Stomach (tissue), 19 donors: ENCODE measurements at places on chromosomes 11 and 22. TPM values are rescaled to one million over a fixed set of nuclear protein-coding genes. Genes with fewer than 3 reads are reported as not detected.

DNA sequence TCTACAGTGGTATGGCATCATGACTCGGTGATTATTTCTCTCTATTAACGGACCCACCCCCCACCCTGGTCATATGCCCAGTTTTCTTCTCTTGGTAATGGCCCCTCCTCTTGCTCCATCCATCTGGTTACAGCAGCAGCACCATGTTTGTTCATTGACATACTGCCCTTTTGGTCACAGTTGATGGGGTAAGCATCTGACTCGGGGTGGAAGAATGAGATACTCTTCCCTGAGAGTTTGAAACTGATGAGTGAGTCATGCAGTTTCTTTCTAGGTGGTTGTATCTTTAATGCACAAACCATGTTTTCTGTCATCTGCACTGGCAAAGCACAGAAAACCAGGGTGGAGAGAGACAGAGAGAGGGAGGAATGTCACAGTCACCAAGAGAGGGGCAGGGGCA lies 126.0 kb downstream of the SYN3 start:
- DNase-seq, result no peak

GRCh38 chr11:80613655-80614054 lies 1172.8 kb upstream of the TENM4 start:
- peak; percentile 10 for DNase-seq

GRCh38 chr11:113626736-113627135 lies 79.4 kb downstream of the TMPRSS5 start:
- DNase-seq, result no peak

DNA sequence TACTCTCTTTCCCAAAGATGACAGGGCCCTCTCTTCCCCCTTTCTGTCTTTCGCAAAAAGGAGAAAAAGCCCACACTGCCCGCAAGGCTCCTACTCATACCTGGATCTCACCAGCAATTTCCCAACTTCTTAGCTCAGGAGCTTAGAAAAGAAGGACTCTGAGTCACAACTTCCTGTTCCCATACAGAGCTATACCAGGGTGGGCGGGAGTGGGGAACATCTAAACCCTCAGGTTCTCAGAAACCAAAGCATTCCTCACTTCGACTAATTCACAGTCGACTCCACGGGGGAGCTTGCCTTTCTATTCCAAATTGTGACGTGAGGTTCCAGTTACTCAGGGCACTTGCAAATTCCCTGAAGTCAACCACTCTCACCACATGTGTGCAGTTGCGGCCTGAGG lies 61.9 kb downstream of the MTNR1B start:
- DNase-seq, result no peak

GRCh38 chr22:39456522-39457197 lies at the start of gene MGAT3:
Gene MGAT3, plus strand, starts transcription at chr22:39457012. Its CDS starts 30,336 bp downstream, at chr22:39487348.
- peak; percentile 66 for DNase-seq

- DNase-seq, result no peak
Measured at GRCh38 chr22:36301851-36302250, 48.9 kb downstream of the APOL1 start.

GRCh38 chr11:32894149-32894827 lies 1.7 kb downstream of the QSER1 start:
- DNase-seq, result peak; percentile 88

DNA sequence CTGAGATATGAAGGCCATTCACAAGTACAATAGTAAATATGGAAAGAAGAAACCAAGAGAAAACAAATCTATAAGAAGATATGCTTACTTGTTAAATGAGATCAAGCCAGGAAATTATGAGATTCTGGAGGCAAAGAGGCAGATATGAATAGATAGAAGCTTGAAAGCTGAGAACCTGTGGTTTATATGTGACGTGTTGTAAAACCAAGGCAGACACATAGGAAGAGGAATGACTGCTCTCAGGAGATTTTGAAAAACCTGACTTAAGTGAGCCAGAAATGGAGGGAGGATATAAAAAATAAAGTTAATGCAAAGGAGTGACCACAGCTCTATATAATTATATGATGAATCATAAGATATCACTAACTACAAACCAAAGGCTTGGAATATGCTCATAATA lies 1160.5 kb upstream of the CNTN5 start:
- DNase-seq, result no peak

DNA sequence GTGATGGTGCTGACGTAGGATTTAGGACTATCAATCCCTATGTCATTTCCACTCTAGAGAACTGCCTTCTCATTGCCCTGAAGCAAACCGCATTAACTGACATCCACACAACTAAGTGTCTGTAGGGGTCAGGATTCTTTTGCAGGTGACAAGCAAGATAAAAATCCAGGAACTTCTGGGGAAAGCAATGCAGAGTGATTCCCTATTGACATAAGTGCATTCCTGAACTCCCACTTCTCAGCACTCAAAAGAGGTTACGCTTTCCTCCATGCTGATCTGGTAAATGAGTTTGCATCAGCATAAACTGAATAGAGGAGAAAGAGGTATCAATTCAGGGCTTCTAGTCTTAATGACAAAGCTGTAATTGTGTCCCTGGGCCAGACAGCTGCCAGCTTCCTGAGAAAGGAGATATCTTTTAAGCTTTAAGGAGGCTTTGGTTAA lies 224.6 kb upstream of the ISX start:
- DNase-seq, result no peak

DNA sequence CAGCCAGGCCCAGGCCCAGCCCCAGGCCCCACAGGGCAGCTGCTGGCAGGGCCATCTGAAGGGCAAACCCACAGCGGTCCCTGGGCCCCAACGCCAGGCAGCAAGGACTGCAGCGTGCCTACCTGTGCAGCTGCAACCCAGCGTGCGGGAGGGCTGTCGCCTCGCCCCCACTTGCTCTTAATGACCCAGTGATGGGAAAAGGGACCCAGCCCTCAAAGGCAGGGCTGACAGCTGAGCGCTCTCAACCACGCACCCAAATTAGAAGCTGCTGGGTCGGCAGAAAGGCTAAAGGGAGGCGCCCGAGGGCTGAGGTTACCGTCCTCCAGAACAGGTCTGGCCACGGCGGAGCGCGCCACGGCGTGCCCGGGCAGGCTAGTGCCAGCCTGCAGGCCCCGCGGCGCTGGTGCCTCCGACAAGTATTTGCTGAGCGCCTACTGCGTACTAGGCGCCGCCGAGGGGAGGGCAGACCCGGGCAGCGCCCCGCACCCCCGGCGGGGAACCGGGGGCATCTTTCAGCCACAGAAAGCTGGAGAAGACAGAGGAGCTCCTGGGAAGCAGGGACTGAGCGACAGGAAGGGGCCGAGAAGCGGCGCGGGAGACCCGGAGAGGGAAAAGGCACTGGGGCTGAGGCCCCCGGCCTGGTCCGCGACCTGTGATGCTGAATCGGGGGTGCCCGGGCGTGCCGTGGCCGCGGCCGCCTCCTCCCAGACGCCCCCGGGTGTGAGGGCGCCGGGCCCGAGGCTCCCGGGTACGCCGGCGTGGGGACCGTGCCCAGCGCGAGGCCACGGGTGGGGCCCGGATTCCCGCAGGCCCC lies 773 bp downstream of the HRAS start:
- DNase-seq, result peak; percentile 52

DNA sequence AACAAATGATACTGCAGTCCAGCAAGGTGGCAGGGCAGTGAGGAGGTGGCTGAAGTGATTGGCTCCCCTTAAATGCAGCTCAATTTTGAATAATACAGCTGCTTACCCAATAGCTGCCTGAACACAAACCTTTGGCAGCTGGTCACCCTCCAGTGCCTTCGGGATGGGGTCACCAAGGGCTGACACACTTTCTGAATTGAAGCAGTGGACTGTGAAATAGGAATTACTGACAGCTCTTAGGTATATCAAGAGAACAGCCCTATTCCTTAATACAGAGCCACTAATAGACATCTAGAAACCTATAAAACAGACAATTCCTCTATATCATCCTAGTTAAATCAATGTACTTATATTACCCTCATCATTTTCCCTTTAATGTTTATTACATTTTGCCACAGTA lies 474.2 kb upstream of the KIRREL3 start:
- DNase-seq, result no peak

DNA sequence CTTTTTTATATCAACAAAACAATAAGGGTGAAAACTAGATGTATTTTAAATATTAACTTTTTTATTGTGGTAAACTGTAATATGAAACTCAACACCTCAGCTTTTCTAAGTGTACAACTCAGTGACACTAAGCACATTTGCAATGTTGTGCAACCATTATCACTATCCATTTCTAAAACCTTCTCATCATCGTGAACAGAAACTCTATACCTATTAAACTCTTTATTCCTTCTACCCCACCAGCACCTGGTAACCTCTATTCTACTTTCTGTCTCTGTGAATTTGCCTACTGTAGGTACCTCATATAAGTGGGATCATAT lies 9.4 kb downstream of the HORMAD2 start:
- no peak for DNase-seq

- no peak for DNase-seq
Measured at GRCh38 chr22:21978564-21979386, 3.8 kb downstream of the TOP3B start.

DNA sequence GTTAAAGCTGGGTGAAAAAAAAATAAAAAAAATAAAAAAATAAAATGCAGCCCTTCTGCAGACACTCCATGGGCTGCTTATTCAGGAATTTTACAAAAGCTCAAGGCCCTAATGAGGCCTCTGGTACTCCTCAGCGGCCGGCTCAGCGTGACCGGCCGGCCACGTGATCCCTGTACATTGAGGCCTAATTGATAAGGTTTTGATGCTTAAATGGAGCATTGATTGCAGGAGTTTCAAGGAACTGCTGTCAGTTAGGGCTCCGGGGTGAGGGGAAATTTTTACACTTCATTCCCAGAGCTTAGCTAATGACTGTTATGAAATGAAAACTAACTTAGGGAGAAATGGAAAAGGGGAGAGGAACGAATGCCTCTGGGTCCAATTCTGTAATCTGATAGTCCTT lies 368.8 kb upstream of the KIRREL3 start:
- no peak for DNase-seq

GRCh38 chr11:134667175-134667500 lies 255.1 kb upstream of the B3GAT1 start:
- DNase-seq, result no peak

GRCh38 chr11:82924522-82925224 lies 23.1 kb downstream of the DDIAS start:
- DNase-seq, result no peak

DNA sequence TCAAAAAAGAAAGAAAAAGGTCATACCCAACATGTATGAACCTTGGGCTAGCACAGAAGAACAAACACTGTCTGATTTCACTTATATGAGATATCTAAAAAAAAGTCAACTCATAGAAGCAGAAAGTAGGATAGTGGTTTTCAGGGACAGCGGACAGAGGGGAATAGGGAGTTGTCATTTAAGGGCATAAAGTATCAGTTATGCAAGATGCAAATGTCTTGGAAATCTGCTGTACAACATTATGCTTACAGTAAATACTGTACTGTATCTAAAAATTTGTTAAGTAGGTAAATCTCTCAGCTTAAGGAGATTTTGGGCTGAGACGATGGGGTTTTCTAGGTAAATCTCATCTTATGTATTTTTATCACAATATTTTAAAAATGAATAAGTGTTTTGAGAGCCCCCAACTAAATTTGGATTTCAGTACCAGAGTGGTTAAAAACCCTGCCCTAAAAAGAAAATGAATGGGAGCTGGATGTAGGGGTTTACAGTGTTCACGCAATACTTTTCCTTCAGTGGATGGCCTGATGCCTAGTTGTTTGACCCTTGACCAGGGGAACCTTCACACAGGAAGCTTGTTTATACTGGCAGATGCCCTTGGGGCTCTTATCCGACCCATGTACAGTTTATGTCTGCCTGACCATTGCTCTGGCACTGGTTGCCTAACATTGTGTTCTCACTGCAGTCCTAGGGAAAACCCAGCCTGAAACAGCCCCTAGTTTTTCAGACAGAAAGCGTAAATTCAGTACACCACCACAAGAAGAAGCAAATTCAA lies 34.8 kb downstream of the SLC22A9 start:
- DNase-seq, result no peak

- DNase-seq, result peak; percentile 89
Measured at GRCh38 chr11:19679952-19680828, 32.4 kb upstream of the NAV2 start.

C22orf42 gene
- total RNA-seq, result not detected

CHADL gene
- 15.6 TPM for total RNA-seq

DDTL gene
- total RNA-seq, result 3.0 TPM

MMP27 gene
- not detected for total RNA-seq

MISFA gene
- not detected for total RNA-seq

MYOD1 gene
- total RNA-seq, result not detected

MB gene
- not detected for total RNA-seq

MMP11 gene
- total RNA-seq, result 54.2 TPM

APOA4 gene
- total RNA-seq, result not detected

CRYBB1 gene
- total RNA-seq, result not detected
